Hematopoietic multipotent progenitor cell treated with erythropoietin and hydrocortisone succinate and interleukin-3 and kit ligand, for 17 days (in vitro differentiated cells): ENCODE measurements at places on chromosomes 12 and 14.

GRCh38 chr12:121657305-121658008 lies 12.0 kb downstream of the MORN3 start:
- no peak for DNase-seq

DNA sequence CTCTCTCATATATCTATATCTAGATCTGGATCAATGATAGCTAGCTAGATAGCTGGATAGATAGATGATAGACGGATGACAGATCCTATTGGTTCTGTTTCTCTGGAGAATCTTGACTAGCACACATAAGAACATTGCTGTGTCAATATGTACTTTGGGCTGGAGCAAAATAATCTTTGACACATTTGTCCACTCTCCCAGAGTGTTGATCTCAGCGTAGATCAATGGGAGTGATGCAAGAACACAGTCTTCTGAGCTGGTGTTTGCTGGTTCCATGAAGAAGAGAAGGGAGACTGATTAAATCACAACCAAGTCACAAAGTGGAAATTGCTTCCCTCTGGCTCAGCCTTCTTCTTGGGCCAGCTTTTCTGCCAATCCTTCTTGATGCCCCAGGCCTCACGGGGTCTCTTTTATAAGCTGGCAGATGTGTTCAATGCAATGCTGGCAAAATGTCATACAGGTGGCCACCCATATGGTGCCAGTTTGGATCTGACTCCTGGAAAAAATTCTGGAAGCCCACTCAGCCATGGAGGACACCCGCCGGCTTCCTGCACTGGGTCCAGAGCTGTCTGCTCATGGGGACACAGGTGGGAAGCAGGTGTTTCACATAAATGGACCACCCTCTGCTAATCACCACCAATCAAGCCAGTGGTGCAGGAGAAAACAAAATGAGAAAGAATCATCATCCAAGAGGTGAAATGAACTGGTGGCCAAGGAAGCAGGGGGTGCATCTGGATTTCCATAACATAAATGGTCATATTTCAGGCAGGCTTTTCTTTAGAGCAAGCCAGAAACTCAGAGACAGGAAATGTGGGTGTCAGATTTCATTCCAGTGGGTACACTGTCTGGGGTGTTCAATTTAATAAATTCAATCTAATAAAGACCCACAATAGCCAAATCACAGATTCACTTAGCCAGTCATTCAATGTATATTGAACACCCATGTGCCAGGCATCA lies 310.3 kb downstream of the DPF3 start:
- DNase-seq = no peak

- no peak for DNase-seq
Measured at GRCh38 chr12:47085815-47086252, 6.1 kb upstream of the AMIGO2 start.

DNA sequence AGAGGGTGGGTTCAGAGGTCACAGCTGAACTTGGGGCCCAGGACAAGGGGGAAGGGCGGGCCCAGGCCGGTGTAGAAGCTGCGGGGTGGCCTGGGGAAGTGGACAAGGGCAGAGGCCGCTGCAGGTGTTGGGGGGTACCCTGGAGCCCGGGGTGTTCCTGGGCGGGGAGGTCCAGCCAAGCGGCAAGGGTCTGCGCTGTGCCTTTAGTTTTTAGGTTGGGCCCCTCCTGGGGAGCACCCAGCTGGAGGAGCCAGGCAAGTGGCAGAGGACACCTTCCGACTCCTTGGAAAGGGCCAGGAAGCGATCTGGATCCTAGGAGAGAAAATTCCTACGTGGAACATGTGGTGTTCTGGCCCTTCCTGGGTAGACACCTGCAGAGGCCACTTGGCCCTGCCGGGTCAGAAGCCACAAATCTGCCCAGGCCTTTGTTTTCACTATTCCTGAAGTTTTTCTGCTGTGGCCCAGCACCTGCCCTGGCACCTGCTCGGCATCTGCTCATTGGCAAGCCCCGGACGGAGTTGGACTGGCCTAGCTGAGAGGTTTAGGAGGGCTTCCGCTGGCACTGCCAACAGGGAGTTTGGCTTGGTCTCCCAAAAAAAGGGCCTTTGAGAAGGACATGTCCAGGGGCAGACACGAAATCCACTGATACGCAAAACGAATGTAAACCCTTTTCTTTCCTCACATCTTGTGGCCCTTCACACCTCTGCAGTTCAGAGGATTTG lies 61.1 kb downstream of the SMUG1 start:
- DNase-seq = no peak

DNA sequence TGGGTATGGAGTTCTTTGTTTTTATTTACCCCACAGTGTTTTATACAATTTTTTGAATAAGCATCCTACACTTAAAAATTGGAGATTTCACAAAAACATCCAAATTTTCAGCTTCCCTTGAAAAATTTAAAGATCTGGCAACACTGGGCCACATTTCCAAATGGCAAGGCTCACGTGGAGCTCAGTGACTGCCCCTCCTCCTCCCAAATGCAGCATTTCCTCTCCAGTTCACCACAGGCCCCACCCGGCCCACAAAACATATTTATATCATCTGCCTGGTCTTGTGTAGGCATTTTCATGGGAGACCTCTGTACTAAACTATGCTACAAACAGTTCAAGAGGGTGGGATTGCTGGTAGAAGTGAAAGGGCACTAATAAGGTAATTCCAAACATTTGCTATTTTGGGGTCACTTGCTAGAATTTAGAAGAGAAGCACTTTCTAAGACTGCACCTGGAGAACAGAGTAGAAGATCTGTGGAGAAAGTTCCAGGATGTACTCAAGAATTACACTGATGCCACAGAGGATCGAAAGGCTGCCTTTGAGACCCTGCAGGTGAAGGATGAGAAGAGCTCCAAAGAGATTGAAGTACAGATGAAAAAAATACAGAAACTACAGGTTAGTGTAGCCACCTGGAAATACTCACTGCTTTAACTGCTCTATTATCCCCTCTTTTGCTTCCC lies 7.3 kb downstream of the FKBP11 start:
- DNase-seq = no peak

DNA sequence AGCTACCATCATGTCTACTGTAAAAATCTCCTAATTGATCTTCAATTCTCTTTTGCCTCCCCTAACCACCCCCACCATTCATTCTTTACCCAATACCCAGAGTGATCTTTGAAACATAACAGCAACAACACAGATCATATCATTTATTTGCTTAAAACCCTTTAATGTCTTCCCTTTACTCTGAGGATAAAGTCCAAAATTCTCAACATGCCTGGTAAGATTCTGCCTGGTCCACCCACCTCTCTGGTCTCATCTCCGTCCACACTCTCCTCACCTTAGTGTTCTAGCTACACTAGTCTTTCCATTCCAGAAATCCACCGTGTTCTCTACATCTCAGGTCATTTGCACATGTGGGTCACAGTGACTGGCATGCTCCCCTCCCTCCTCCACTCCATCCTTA lies 27.7 kb downstream of the SLC38A4 start:
- DNase-seq = no peak

- DNase-seq = no peak
Measured at GRCh38 chr14:69789118-69789640, 7.9 kb downstream of the SLC10A1 start.

- no peak for DNase-seq
Measured at GRCh38 chr14:104467641-104468040, 111.9 kb upstream of the C14orf180 start.

DNA sequence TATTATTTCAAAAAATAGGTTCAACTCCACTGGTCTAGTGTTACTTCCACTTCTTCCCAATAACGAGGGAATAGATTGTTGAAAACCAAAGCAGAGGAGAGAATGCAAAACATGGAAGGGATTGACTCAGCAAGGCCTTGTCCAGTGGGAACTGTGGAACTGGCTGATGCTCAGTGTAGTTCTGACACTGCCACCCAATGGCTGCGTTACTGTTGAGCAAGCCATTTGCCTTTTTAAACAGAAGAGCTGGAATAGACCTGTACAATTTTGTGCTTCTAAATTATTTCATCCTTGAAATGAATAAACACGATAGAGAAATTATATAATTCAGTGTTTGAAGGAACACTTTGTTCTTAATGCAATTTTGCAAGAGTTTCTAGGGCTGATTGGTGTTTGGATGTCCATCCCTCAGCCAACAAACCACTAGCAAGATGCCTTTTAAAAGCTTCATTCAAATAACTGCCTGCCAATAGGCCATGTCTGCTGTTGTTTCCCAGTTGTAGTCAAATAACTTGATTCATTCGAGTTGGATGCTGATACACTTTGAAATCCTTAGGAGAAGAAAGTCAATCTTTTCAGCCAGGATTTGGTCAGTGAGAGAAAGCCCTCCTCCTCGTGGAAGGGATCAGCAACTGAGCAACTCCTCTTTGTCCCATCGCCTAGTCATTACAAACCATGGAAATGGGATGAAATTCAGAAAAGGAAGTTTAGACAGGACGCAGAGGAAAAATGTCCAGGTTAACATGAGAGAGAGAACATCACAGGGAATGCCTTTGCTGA lies 7.3 kb upstream of the MGP start:
- peak; percentile 45 for DNase-seq

DNA sequence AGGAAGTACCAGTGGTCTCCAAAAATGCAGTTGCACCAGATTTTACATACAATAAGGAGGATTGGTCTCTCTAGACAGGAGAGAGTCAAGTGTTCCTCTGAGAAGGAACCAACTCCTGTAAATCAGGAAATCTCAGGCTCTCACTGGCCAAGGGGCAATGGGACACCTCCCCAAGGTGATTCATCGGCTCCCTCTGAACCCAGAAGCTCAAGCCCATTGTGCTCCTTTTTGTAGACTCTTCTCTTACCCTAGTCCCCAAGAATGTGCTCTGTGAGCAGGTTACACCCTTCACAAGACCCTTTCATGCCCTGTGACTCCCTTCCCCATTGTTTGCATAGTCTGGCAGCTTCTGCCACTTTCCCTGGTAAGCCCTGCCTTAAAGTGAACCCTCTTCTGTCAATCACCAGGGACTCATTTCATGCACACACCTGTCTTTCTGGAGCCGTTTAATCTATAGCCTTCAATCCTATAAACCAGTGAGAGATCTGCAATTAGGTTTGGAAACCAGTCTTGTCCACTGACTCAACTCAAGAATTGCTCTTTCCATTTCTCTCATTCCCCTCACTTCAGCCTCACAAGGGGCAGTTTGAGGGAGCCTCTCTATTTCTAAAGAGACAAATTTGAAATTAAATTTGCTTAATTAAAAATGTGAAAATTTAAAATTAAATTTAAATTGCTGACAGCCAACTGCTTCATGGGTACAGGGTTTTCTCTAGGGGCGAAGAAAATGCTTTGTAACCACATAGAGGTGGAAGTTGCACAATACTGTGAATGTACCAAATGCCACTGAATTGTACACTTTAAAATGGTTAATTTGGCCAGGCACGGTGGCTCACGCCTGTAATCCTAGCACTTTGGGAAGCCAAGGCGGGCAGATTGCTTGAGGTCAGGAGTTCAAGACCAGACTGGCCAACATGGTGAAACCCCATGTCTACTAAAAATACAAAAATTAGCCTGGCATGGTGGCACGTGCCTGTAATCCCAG lies 38.3 kb upstream of the LTA4H start:
- no peak for DNase-seq

DNA sequence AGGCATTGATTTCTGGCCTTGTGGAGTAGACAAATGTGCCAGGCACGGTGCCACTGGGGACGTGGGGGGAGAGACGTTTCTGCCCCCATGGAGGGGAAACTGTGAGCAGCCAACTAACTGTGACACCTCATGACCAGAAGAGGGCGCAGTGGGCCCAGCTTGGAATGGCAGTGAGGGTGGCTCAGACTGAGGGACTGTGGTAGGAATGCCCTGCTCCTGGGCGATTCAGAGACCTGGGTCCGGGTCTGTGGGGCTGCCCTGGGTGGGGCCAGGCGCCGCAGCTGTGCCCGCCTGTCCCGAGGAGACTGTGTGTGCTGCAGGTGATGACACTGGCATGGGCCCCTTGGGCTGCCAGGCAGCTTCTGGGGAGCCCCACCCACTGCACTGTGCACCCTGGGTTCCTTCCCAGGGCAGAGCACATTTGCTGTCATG lies 60.6 kb downstream of the SLC25A47 start:
- DNase-seq = peak; percentile 68

- no peak for DNase-seq
Measured at GRCh38 chr12:62933220-62933601, 1.7 kb downstream of the PPM1H start.
